ENCODE measurements at places on chromosomes 6 and 20. TPM values are rescaled to one million over a fixed set of nuclear protein-coding genes. Genes with fewer than 3 reads are reported as not detected.

GRCh38 chr6:10510592-10511367, 10.4 kb upstream of the GCNT2 start:
- DNase-seq, result peak; percentile 76

GRCh38 chr20:23232679-23233308, 117.8 kb upstream of the NXT1 start:
- no peak for DNase-seq

GRCh38 chr6:125798734-125799508, 8.2 kb downstream of the NCOA7 start:
- no peak for DNase-seq

- DNase-seq, result no peak
Observed at GRCh38 chr6:40342723-40343122, 244.4 kb downstream of the LRFN2 start.

DNA sequence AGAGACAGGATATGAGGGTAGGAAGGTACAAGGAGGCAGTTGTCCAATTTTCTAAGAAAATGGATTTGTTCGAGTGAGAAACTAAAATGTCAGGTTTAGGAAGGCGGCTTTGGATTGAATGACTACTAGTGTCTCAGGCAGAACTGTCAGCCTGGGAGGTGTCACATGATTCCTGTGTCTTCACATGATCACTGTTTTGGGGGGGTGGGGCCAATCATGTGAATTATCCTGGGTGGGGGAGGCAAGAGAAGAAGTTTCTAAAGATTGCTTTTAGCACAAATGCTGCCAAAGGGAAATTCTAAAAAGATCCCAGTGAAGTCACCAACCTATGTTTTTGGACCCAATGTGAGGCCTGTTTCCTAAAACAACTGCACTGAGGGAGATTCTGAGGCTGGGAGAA, 2.3 kb downstream of the SIRPA start:
- no peak for DNase-seq

GRCh38 chr20:1720226-1720625, 62.6 kb upstream of the SIRPG start:
- no peak for DNase-seq

GRCh38 chr6:33984466-33985312, 161.2 kb downstream of the GRM4 start:
- DNase-seq, result no peak

DNA sequence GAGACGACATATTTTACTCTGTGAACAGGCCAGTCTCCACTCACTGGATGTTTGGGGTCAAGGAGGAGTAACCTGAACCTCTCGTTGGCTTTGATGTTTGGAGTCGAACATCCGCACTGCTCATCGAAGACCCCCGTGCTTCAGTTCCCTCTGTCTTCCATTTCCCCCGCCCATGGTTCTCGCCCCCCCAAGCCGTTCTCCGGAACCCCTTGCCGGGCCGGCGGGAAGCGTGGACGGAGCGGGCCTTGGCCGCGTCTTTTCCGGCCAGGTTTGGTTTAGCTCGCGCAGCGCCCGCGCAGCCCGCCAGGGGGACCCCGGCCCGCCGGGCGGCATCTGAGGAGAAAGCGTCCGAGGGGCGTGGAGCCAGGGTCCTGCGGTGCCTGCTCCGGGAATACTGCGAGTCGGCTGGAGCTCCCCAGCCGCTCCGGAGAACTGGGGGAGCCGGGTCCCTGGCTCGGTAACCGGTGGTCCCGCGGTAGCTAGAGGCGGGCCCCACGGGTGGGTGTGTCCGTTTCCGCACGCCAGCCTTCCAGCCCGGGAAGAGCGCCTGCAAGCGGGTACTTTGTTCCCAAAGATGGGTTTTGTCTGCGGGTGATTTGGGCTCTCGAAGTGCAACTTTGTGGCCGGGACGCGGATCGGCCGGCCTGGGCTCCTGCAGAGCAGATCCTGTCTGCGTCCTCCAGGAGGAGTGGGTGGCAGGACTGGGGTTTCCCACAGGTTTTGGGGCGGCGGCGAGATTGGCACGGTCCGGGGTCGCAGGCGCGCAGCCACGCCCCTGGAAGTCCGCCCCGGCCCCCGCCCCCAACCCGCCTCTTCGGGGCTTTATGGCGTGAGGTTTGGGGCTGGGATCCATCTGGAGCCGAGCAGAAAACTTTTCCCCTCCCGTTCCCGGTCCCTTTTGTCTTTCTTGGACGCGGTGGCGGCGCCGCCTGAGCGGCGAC, at the start of gene TMEM200A:
Gene TMEM200A, plus strand, starts transcription at position 852 of the 941 bp plus-strand sequence. CDS start 74,406 bp downstream, outside the sequence.
- DNase-seq, result no peak

DNA sequence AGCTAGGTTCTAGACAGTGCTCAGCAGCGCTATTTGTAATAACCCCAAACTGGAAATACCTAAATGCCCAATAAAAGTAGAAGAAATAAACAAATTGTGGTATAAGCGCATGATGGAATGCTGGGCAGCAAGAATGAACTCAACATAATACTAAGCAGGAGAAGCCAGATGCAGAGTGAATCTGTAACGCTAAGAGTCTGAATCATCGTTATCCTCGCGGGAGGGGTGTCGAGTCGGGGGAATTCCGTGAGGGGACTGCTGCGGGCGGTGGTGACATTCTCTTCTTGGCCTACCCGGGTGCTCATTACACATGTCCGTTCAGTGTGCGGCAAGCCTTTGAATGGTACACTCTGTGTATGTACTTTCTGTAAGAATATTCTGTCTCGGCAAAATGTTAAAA, 83.7 kb downstream of the SULF2 start:
- no peak for DNase-seq

DNA sequence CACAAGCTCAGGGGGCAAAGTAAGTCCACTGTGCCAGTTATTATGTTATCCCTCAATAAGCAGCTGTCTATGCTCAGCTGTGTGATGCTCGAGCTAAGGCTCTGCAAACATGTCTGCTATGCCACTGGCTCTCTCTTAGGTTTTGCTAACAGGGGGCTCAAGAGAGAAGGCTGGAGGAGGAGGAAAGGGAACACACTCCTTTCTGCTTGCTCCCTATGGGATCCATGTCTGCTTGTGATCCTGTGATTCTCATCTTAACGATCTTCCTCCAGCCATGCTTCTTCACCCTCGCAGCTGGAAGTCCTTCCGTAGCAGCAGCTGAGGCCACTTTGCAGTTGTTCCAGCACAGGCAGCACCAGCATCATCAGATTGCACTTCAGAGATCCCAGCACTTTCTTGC, 37.0 kb upstream of the IGF2R start:
- no peak for DNase-seq

GRCh38 chr20:227439-228105, 514 bp downstream of the DEFB129 start:
- no peak for DNase-seq

DNA sequence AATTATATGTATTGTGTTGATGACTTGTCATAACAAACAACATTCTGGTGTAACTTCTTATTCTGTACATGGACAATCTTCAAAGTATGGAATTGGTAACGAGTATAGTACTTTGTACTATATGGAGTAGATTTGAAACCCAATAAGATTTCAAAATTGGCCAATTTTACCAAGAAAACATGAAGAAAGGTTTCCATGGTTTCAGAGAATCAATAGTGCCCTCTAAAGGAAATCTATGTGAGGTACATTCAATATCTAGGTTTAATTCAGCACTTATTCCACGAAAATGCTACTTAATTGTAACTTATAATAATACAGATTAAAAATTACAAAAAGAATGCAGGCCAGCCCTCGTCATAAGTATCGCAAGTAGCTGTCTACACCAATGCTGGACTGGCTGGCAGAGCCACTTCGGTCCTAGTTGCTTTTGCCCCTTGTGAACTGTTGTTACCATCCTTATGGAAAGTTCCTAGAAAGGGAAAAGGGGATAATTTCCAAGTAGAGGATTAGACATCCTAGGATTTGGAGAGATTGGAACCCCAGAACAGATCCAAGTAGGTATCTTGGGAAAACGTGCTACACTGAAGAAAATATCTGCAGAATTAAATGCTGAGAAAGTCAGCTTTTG, 70.9 kb downstream of the LCA5 start:
- DNase-seq, result peak; percentile 30

DNA sequence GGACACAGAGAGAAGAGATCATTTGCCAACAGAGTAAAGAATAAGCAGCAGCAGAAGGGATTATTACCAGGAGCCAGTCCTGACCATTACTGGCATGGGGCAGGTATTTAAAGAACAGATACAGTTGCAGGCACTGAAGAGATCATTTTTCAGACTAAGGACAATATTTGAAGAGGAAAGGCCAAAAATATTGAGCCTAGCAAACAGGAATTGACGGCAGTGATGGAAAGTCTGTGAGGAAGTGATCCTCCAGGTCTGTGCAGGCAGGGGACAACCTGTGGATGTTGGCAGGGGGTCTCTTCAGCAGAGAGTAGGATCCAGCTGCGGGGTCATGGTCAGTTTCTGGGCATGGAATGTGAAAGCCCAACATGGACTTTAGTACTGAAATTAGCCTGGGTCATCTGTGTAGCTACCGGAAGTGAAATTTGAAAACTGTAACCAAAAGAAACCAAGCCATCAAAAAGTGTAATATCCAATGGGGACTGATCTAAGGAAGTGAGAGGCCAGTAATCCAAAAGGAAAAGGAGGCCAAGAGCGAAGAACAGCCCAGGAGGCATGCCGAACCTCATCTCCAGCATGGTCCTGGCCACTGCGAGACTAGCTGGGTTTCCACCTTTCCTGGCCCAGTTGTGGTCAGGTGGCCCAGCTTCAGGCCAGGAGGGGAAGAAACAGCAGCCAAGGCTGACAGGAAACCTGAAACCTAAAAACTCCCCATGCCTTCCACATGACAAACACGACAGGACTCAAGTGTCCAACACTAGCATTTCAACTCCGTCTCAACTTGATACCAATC, 115.1 kb upstream of the TNFAIP3 start:
- no peak for DNase-seq

- DNase-seq, result peak; percentile 2
Observed at GRCh38 chr6:130307752-130308361, 58.0 kb upstream of the TMEM200A start.

GRCh38 chr20:54197621-54198604, 10.0 kb upstream of the PFDN4 start:
- DNase-seq, result peak; percentile 94

DNA sequence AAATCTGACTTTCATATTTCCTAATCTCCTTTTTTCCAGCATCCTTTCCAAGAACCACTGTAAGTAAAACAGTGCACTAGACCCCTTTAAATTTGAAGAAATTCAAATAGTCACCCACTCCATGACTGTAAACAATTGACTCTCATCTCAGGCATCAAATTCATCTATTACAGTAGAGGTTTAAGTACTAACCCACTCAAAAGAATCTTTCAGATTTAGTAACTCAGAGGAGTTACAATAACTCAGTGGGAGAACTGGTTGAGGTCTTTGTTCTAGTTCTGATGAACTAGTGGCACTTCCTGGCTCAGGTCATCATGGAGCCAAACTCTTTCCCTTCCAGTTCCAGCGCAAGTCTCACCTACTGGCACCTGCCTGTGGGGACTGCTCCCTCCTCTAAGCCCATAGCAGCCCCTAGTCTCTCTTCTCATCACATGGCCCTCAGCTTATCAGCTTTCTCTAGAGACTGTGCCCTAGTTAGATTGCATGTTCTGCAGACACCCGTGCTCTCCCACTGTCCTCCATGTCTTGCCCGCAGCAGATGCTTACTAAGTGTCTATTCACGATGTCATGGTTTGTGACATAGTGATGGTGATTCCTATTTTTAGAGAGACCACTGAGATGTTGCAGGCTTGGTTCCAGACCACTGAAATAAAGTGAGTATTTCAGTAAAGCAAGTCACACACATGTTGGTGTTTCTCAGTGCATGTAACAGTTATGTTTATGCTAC, 196.2 kb downstream of the TBC1D7 start:
- no peak for DNase-seq

DNA sequence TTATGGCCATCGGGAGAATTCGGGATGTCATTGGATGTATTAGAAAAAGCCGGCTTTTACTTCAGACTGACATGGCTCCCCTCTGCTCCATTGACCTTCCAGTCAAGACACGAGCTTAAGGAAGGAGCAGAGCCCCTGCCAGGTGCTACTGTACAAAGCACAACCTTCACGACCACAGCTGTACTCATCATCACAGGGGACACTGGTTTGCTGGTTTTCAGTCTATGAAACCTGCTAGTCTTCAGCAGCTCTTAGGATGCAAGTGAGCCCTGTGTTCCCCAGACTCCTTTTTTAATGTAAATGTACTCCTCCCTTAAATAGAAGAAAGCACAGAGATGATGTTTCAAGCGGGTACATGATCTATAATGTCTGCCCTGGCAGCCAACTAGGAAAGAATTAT, 1.9 kb upstream of the TRAPPC3L start:
- no peak for DNase-seq

- DNase-seq, result no peak
Observed at GRCh38 chr6:170505306-170505705, 47.8 kb downstream of the PSMB1 start.

GRCh38 chr6:156167016-156167624, 610.1 kb upstream of the ARID1B start:
- DNase-seq, result no peak

- no peak for DNase-seq
Observed at GRCh38 chr20:47368301-47368700, 11.8 kb upstream of the ZMYND8 start.

- no peak for DNase-seq
Observed at GRCh38 chr6:34970488-34970887, 81.4 kb downstream of the ANKS1A start.

- peak; percentile 43 for DNase-seq
Observed at GRCh38 chr6:43095939-43096338, 19.8 kb downstream of the PTK7 start.

GRCh38 chr6:131368198-131368911, 204.7 kb upstream of the ARG1 start:
- peak; percentile 27 for DNase-seq

DNA sequence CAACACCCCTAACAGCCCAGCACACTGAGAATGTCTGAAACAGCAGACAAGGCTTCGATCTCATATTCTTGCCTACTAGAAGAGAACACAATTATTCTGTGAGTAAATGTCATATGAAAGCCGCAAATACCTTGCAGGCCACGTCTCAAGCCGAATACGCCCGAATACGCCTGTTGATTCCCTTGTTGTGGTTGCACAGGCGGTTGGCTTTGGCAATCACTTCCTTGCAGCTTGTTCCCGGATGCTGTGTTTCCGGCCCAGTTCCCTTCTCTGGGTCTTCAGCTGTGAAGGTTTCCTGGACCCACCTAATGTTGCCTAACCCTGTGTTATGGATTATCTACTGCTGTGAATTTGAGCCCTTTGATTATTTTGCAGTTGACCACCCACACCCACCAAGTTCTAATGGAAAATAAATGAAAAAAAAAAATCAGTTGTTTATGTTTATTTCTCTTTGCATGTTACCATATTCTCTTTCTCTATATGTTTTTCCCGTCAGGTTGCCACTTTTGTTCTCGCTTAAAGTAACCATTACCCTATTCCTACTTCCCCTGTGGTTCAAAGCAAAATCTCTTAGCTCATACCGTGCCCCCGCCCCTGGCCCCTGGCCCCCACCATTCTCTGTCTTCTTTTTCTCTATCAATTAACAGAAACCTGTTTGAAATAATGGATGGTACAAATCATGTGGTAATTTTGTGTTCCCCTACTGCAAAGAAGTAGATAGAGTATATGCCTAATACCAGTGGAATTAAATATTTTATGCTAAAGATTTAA, 172.4 kb downstream of the ADGB start:
- DNase-seq, result peak; percentile 12

Gene MYBL2
- 108 TPM for total RNA-seq

Gene SYCP2
- total RNA-seq, result 0.69 TPM

Gene MOCS1
- 0.34 TPM for total RNA-seq

Gene HLA-DQA1
- not detected for total RNA-seq

Gene F13A1
- total RNA-seq, result not detected

Gene SLCO4A1
- total RNA-seq, result 78.8 TPM

Gene ZNF451
- total RNA-seq, result 16.6 TPM

Gene CALHM4
- total RNA-seq, result not detected

Gene CFAP61
- not detected for total RNA-seq

Gene WFDC12
- total RNA-seq, result not detected

Gene FOXS1
- total RNA-seq, result not detected

Gene COL9A1
- not detected for total RNA-seq

Gene RWDD2A
- total RNA-seq, result 0.60 TPM

Gene C4B
- 1.4 TPM for total RNA-seq

Gene FAM217A
- total RNA-seq, result not detected

Gene DEFB118
- not detected for total RNA-seq

All from HT-29 (cell line).